Upper lobe of left lung (tissue), 6 donors: ENCODE measurements at places on chromosomes 3 and 15. TPM values are rescaled to one million over a fixed set of nuclear protein-coding genes. Genes with fewer than 3 reads are reported as not detected.

Gene COLQ
- total RNA-seq: 2.0 TPM

GRCh38 chr3:17678116-17678741 lies 64.2 kb downstream of the TBC1D5 start:
- no peaks in the 10 kb centered on the region for H3K36me3 ChIP-seq
- no peaks in the 10 kb centered on the region for H3K4me1 ChIP-seq
- H3K27ac ChIP-seq: no peak overlapping the region
- no peak overlapping the region for H3K4me3 ChIP-seq

DNA sequence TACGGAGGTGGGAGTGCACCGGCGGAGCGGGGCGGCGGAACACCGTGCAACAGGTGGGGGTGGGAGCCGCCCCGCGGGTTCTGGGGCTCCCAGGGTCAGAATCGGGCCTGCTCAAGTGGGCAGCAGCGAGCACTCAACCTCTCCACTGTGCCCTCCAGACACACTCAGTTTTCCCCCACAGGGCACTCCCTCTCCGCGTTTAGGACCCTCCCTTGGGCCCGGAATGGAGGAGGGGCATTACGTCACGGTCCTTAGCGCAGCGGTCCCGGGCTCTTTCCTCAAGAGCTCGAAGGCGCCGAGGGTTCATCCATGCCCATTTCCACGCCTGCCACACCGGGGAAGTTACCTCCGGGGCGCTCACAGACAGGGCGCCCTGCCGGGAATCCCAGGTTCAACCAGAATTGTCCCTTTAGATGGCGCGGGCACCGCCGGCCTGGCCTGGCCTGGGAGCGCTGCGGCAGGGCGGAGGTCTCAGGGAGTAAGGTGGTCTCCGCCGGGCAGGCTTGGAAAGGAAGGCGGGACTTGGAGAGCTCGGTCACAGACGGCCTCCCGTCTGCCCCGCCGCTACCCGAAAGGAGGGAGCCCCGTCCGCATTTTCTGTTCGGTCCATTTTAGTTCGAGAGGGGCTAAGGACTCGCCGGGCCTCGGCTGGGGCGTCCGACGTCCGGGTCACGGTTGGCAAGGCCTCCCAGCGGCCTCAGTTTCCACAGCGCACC lies 5.1 kb downstream of the RNU6-1 start:
- peaks cover 61% of the 10 kb centered on the region for H3K4me1 ChIP-seq
- H3K27me3 ChIP-seq: peaks cover 2% of the 10 kb centered on the region
- no peaks in the 10 kb centered on the region for H3K36me3 ChIP-seq
- no peak for DNase-seq

GRCh38 chr3:14846226-14846880 lies 27.6 kb downstream of the FGD5 start:
- no peaks in the 10 kb centered on the region for H3K27me3 ChIP-seq
- H3K36me3 ChIP-seq: no peaks in the 10 kb centered on the region
- DNase-seq: no peak
- H3K4me3 ChIP-seq: no peak overlapping the region
